ENCODE measurements at places on chromosomes 13 and 19.
A peak's percentile ranks its signal among the peaks of the same experiment; 100 is the strongest.

GRCh38 chr19:38417544-38418506 lies 8.2 kb downstream of the RASGRP4 start:
- DNase-seq, result no peak

- DNase-seq, result no peak
Measured at GRCh38 chr13:46170687-46171086, 11.3 kb downstream of the LCP1 start.

DNA sequence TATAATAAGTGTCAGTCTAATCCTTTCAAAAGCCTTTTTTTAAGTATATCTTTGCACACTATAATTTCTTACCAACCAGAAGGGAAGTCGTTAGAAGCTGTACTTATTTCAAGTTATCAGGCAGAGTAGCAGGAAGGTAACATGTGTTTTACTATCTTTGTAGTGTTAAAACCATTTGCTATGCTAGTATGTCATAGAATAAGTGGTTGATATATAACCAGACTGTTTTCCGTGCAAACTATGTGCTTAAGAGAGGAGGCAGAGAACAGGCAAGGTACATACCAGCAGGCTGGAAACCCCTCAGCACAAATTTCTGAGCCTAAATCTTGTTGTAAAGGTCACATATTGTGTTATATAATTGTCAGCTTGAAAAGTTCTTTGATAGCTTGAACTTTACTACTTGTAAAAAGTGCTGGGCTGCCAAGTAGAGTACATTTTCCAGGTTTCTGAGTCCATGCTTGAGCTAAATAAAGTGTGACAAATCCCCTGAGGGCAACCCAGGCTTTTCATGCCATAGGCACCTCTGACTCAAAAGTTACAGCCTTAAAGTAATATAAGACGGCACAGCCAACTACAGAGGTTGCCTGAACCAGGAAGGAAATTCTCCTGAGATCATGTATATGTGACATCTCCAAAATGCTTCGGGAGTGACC lies 1297.4 kb downstream of the PCDH9 start:
- no peak for DNase-seq

- DNase-seq, result no peak
Measured at GRCh38 chr13:114101358-114102130, 30.9 kb downstream of the RASA3 start.

DNA sequence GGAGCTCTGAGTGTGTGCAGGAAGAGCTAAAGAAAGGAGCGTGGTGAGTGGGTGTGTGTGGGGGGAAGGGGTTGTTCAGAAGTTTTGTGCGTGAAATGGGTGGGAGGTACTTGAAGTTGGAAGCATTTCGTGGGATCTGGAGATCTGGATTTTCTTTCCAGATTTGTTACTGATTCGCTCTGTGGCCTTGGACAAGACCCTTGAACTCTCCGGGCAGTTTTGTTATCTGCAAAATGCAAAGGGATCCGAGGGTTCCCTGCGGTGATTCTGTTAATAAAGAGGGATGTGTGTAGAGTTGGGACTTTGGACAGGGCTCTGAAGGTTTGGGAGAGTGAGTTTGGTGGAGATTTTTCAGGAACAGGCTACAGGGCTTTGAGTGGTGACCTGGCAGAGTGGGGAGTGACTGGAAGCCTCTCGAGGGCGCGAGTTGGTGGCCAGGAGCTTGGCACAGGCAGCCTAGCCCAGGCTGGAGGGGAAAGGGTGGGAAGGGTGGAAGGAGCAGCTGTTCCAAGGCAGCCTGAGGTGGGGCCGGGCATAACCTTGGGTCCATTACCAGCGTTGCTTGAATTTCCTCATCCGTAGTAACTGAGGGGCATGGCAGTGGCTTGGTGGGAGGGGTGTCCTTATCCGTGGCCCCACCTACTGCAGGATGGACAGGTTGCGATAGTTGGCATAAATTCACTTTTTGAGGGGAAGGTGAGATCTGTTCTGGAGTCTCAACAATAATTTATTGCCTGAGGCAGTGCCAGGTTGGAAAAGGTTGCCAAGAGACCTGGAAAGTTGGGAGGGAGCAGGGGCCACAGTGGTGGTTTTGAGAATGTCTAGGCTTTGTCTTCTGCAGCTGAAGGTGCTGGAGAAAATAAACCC lies 2.1 kb downstream of the ACTN4 start:
- no peak for DNase-seq

- peak; percentile 76 for DNase-seq
Measured at GRCh38 chr19:49546825-49547565, 19.2 kb downstream of the RCN3 start.

DNA sequence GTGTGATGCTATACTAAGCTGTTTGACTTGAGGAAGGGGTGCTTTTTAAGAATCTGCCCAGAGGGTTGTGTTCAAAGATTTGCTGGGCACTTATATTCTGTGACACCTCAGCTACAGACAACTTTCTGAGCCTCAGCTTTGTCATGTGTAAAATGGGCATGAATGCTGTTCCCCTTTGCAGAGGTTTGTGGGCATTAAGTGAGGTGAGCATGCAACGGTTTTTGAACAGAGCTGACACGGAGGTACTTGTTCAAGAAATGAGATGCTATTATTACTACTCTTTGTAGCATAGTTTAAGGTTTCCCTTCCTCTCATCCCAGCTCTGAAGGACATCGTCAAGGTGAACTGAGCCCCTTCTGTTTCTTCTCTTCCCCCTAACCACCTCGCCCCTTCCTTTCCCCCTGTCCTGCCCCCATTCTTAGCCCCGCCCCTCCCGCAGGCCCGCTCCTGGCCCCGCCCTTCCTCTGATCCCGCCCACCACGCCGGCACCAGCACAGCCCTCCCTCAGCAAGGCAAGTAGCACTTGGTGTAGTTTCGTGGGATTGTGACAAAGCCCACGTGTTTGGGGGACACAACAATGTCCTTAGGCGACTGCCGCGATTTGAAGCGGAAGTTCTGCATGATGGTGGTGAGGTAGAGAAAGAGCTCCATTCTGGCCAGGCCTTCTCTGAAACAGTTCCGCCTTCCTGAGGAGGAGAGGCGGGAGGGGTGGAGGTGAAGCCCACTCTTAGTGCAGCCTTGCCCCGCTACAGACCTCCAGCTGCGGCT lies 26.1 kb upstream of the CYP2A7 start:
- no peak for DNase-seq

DNA sequence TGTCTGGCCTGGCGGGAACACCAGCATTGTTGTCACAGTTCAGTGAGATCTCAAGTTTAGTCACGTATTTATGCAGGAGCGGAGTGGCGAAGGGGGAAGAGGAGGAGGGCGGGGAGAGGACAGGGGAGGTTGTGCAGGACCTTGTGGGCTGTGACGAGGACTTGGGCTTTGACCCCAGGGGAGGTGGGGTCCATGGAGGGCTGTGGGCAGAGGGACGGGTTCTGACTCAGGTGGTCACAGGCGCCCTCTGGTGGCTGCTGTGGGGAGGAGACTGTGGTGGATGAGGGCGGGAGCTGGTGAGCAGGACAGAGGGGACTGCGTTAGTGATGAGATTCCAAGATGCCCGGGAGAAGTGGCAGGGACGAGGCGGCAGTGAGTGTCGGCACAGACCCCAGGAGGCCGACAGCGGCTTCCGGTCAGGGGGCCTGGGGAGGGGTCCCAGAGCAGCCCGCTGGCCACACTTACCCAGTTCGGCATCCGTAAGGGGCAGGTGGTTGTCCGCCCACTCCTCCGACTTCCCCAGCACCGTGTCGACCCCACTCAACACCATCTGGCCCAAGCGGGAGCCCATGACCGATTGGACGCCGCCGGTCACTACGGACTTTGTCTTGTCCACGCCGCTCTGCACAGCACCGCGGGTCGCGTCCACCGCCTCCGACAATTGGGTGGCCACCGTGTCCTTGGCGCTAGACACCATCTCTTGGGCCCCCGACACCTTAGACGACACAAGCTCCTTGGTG lies 15.7 kb downstream of the PLIN3 start:
- DNase-seq, result peak; percentile 32
